ENCODE measurements at places on chromosomes 5 and 9. TPM values are rescaled to one million over a fixed set of nuclear protein-coding genes. Genes with fewer than 3 reads are reported as not detected.

RNF208 gene
- polyA plus RNA-seq: 2.7 TPM

GRCh38 chr5:140609126-140609525 lies 23.8 kb downstream of the CD14 start:
- DNase-seq: no peak

- DNase-seq: no peak
These were observed 10.7 kb upstream of the CREBRF start for GRCh38 chr5:173045474-173045873.

SPZ1 gene
- polyA plus RNA-seq: not detected

All from H1 (cell line).